ENCODE measurements at places on chromosomes 4 and X. TPM values are rescaled to one million over a fixed set of nuclear protein-coding genes. Genes with fewer than 3 reads are reported as not detected.

MND1 gene
- 4.7 TPM for total RNA-seq

NR3C2 gene
- total RNA-seq = 2.4 TPM

NOX1 gene
- 0.17 TPM for total RNA-seq

IL3RA gene
- not detected for total RNA-seq

CLNK gene
- total RNA-seq = not detected

PLA2G12A gene
- 88.4 TPM for total RNA-seq

XAGE2 gene
- total RNA-seq = not detected

Data from bronchial smooth muscle cell (primary cell).